ENCODE measurements at places on chromosomes 7 and 10.
A peak's percentile ranks its signal among the peaks of the same experiment; 100 is the strongest.

DNA sequence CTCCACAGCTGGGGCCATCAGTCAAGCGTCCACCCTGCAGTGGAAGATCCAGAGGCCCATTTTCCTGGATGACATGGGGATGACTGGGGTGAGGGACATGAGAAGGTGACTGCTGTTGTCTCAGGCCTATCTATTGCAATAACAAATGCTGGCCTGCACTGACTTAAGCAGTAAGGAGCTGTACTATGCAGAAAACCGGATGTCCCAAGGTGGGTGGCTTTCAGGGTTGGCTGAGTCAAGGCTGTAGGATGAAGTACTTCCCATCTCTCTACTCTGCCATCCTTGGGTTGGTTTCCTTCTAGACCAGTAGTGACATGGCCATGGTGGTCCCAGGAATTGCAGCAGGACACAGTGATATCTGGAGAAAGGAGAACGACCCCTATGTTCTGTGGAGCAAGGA is 48.1 kb downstream of the NEURL1 start:
- no peak for DNase-seq

- no peak for DNase-seq
These were observed 63.9 kb upstream of the FAM20C start for GRCh38 chr7:128171-129080.

- peak; percentile 63 for DNase-seq
These were observed 112.8 kb downstream of the LARP4B start for GRCh38 chr10:818526-819220.

DNA sequence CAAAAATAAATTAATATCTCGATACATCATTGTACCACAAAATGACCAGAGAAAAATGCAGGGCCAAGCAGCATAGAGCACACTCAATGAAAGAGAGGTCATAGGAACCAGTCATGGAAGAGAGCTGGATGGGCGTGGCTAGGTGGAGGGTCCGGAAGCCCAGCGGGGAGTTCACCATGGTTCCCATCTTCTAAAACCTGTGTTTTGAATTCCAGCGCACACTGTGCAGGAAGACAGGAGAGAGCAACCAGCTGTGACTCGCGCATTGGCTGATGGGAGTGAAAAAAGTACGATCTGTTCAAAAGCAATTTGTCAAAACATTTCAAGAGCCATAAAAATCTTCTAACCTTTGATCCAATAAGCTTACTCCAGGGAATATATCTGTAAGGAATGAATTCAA is 125.2 kb upstream of the NANOS1 start:
- DNase-seq: no peak

GRCh38 chr7:99440195-99440594 is 1.5 kb downstream of the CPSF4 start:
- no peak for DNase-seq

DNA sequence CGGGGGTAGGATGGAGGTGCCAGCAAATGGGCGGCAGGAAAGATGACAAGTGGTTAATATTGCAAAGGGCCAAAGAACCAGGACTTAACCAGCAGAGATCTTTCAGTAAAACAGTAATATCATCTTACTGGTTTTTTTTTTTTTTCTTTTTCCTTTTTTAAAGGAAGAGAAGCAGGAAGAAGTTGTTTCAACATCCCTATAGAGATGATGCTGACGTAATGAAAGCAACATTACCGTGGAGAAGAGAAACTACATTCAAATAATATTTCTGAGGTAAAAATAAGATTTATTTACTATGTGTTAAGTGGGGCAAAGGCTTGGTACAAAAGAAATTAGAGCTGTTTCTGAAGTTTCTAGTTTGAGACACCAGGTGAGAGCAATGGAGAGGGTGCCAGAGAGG is 11.0 kb downstream of the MINDY3 start:
- DNase-seq: no peak

DNA sequence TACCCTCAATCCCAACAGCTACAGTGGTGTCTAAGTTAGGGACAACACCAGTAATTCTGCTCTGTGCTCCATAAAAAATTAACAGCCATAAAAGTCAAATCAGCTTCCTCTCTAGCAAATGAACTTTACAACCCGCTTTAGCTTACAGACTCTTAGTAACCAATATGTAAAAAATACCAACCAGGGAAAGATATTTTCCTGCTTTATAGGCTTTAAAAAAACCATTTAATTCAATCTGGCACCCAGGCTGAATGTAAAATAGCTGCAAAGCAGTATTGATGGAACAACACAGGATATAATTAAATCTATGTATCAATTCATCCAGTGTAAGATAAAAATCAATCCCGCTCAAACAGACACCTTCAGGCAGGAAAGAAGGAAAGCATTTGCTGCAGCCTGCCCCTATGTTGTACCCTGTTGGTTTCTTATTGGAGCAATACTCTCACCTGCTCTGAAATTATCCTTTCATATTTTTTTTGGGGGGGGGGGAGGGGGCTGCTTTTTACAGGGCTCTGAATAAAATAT is 98.6 kb downstream of the NXPH1 start:
- no peak for DNase-seq

DNA sequence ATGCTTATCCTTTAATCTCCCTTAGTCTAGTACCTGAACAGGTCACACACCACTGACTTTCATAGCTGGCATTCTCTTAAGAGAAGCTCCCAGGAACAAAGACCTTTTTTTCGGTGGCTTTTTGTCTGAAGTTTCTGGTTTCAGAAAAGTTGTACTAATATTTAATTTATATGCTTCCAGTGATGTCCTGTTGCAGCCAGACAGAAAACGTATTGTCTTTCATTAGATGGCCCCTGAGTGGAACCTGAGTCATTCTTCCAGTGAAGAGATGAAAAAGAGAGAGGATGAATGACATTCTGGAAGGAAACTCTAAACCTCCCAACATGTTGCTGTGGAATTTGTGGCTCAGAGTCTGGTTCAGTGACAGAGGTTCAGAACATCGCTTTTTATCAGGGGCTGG is 274.8 kb upstream of the TAC1 start:
- DNase-seq: no peak

- no peak for DNase-seq
These were observed 1.2 kb downstream of the TECPR1 start for GRCh38 chr7:98250789-98251188.

DNA sequence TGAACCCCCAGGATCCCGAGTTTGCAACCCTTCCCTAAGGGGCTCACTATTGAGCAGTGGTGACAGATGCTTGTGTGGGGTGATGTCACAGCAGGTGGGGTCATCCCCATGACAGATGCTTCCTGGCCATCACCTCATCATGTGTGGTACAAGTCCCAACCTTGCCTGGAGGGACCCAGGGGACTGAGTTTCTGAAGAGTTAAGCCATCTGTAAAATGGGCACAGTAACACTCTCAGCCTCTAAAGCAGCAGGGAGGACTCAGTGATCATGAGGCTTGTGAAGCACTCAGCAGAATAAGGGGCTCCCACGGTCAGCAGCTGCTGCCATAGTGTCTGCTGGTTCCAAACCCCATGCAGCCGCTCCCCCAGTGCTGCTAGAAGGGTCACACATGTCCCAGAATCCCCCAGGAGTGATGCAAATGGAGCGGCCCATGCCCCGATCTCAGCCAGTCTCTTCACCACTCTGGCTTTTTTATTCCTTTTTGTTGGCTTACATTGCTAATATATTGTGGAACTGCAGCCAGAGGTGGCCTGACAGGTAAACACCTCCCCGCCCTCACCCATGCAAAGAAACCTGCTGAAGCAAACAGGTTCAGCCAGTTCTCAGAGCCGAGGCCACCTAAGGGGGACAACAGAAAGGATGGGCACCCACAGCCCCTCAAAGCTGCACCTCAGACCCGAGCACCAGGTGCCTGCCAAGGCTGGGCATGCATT is 102.1 kb upstream of the PDGFA start:
- no peak for DNase-seq

- no peak for DNase-seq
These were observed 87.4 kb downstream of the BMS1 start for GRCh38 chr10:42869977-42870350.

DNA sequence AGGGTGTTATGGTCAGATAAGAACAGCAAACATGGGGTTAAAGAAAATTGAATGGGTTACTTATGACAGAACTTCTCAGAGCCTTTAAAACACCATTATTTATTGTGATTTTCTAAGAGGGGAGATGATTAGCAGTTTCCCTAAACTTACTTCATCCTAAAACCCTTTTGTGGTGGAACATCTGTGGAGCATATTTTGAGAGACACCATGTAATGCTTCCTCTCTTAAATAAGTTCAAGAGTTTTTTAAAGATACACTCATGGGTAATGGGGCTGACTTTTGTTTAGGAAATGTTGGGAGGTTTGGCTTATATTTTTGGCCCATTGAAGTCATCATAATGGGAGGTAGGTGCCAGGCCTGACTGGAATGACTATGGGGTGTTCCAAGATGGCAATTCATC is 8.4 kb upstream of the PDCD4 start:
- DNase-seq: no peak

DNA sequence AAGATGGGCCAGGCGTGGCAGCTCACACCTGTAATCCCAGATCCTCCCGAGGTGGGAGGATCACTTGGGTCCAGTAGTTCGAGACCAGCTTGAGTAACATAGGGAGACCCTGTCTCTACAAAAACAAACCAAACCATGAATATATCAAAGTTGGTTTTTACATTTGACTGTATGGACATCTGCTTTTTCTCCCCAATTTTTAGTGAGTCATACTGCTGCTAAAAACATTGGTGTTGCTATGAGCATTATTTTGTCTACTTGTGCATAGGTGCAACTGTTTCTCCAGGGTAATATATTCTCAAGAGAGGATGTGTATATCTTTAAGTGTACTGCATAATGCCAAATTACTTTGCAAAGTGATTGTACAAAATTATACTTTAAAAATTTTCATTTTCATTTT is 769 bp upstream of the TMEM248 start:
- no peak for DNase-seq

GRCh38 chr10:30775779-30776591 is 146.4 kb upstream of the LYZL2 start:
- no peak for DNase-seq

DNA sequence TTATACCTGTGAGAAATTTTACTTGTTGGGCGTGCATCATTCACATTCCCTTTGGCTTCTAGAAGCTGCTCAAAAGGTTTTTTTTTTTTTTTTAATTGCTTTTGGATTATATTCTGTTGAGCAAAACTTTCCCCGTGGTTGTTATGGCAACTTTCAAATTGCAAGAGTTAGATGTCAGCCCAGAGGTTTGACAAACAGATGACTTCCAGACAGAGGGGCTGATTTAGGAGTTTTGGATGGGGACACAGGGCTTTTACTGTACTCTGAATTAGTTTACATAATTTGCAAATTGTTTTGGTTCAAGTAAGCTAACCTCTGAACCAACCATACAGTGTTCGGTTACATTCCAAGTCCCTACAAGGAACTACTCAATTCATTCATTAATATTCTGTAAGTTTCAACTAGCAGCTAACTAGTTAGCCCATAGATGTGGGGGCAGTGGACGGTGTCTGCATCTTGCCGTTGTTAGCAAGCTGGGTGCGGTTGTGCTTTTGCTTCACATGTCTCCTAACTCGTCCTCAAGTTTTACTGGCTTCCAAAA is 66.4 kb upstream of the JAZF1 start:
- DNase-seq: no peak

GRCh38 chr7:100173806-100174495 is 3.2 kb downstream of the GPC2 start:
- no peak for DNase-seq

GRCh38 chr7:92850516-92850915 is 14.1 kb upstream of the CDK6 start:
- no peak for DNase-seq

DNA sequence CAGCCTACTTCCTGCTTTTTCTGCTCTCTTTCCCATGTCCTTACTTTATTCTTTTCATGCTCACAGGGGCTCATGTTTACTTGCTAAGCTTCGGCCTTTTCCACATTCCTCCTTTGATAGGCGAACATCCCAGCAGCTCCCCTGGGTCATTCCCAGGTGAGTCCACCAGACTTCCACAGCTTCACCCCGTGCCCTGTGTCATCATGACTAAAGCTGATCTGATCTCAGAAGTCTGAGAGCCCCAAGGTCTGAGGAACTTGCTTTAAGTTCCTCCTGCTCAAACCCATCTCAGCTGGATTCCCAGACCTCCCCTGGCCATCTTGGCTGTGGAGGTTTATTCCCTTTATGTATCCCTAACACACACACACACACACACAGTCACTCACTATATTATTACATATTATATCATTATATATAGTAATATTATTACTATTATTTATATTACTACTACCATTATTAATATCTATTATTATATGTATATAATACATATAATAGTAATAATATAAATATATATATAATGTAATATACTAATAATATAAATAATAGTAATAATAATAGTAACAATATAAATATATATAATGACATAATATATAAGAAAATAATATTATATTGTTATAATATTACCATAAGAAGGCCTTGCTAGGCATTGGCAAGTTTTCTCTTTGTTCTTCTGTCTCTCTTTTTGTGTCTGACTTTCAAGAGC is 295.9 kb downstream of the PTEN start:
- DNase-seq: no peak

GRCh38 chr7:25854059-25854458 is 297.9 kb upstream of the NFE2L3 start:
- DNase-seq: no peak

GRCh38 chr7:2821161-2821841 is 22.8 kb downstream of the GNA12 start:
- no peak for DNase-seq

DNA sequence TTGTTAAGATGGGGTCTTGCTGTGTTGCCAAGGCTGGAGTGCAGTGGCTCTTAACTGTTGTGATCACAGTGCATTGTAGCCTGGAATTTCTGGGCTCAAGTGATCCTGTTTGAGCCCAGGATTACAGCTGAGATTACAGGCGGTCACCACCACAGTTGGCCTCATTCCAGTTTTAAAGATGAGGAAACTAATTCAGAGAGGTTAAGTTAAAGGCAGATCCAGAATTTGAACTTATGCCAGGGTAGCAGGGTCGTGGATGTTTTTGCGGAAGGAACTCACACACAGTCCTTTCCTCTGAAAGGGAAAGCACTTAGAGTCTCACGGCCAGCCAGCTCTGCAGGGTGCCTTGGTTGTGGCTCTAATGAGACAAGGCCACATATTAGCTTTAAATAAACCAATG is 84.7 kb downstream of the MMRN2 start:
- DNase-seq: no peak

- no peak for DNase-seq
These were observed 115.2 kb downstream of the GRID1 start for GRCh38 chr10:86251426-86251825.

GRCh38 chr10:132036887-132037675 is 28.7 kb upstream of the JAKMIP3 start:
- no peak for DNase-seq

- no peak for DNase-seq
These were observed 28.1 kb upstream of the FAM20C start for GRCh38 chr7:163971-164881.

GRCh38 chr7:99141841-99142726 is 1.8 kb downstream of the SMURF1 start:
- no peak for DNase-seq
